ENCODE measurements at places on chromosomes 4 and X.
A peak's percentile ranks its signal among the peaks of the same experiment; 100 is the strongest.

- peak; percentile 78 for DNase-seq
These were observed 160.3 kb downstream of the OR13H1 start for GRCh38 chrX:131704136-131704695.

GRCh38 chr4:113539408-113539807 is 222.1 kb downstream of the CAMK2D start:
- DNase-seq = no peak

DNA sequence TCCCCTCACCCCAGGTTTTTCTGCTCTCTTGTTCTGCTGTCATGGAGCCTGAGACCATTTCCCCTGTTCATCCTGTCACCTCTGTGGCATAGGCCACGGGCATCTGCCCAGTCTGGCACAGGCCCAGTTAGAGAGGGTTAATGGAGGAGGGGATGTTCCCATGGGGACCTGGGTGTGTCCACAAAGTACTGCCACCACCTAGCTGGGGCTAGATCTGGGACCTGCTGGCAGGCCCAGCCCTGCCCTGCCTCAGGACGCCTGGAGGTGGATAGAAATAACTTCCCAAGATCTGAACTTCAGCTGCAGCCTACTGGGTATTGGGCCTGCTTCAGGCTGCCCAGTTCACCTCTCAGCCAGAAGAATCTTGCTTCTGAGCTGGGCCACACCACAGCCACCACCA is 13.5 kb downstream of the EFNB1 start:
- no peak for DNase-seq

- DNase-seq = no peak
These were observed 137.8 kb upstream of the DUSP21 start for GRCh38 chrX:44705817-44706551.

GRCh38 chrX:150038986-150039599 is 100.8 kb upstream of the EOLA2 start:
- no peak for DNase-seq

DNA sequence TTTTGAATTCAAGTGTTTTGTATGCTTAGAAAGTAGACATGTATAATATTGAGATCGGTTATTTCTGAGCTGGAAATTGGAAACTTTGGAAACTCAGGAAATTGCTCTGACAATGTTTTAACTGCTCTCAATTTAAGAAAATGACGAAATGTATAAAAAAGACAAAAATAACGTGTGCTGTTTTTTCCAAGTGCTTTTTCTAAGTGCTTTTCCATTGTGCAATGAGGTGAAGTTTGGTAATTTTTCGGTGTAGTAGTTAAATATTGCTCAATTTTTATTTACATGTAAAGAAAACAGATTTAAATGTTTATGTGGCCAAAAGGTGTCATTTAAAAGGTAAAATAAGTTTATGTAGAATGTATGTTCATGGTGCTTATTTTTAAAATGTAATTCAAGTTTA is 39.4 kb upstream of the RHOH start:
- no peak for DNase-seq

DNA sequence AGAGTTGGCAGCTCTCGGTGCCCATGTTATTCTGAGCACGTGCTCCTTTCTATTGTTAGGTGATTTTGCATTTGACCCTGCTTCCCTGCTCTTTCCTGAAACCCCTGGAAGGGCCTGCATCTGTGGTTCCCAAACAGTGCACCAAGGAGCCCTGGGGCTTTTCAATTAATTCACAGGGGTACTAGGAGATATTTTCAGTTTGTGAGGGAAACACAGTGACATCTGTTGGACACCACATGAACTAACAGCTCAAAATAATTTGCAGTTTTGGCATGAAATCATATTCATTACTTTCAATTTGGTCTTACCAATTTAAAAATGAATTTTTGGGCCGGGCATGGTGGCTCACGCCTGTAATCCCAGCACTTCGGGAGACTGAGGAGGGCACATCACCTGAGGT is 156.6 kb downstream of the GATB start:
- no peak for DNase-seq

DNA sequence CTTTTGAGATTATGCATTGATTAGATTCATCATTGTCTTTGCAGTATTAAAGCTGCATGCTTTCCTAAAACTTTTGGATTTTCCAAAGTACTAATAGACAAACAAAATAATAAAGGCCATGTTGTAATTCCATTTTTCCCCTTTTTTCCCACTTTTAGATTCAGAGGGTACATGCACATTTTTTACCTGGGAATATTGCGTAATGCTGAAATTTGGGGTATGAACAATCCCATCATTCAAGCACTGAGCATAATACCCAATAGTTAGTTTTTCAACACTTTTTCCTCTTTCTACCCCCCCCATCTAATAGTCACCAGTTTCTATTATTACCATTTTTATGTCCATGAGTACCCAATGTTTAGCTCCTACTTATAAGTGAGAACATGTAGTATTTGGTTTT is 1863.6 kb downstream of the STIM2 start:
- no peak for DNase-seq

DNA sequence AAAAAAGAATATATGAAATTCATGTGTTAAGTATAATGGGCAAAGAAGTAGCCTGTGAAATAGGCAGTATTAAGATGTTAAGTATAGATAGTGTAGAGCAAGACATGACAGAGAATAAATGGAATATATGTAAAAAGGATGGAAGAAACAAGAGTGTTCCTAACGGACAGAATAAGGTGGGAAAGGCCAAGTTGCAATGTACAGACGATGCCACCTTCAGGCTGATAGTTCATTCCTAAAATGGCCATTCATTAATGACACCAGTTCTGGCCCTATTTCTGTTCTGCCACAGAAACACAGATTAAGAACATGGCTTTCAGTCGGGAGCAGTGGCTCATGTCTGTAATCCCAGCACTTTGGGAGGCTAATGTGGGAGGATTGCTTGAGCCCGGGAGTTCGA is 4.4 kb upstream of the FAM184B start:
- no peak for DNase-seq

DNA sequence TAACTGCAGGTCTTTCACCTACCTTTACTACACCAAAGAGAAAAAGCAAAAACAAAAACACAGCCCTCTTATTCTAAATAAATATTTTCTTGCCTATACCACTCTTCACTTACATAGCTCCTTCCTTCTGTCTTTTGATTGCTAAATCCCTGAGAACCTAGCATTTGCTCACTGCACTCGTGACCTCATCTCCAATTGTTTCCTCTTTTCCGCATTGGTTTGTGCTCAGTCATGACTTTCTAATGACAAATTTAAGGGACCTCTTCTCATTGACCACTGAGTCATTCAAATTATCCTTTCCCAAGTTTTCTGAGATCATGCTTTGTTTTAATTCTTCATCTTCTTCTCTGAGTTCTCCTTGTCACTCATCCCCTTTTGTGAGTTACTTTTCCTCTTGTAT is 1697.1 kb downstream of the STIM2 start:
- no peak for DNase-seq

GRCh38 chr4:14257903-14258302 is 630.4 kb upstream of the BOD1L1 start:
- no peak for DNase-seq

DNA sequence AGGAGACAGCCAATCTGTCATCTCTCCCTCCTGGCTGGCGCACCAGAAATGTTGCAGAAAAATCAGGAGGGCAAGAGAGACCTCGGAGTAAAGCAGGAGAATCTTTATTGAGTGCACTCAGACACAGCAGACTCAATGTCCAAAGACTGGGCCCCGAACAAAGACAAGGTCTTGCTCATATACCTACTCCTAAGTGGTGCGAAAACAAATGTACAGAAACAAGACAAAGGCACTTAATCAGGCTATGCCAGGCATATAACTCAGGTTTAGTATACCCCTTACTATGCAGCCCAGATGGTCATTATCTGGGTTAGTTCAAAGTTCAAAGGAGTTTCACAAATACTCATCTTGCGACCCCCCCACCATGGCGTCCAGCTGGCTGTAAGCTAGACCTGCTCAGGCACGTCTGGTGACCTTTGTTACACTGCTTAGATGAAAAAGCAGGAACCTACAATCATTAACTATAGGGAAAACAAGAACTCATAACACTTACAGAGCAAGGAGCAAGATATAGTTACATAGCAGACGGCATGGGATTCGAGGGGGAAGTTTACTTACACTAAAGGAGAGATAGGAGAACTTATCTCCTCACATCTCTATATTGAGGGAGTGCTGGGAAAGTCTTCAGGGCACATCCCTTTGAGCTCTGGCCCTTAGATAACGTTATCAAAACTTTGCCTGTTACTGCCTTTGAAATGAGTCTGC is 27.5 kb downstream of the SULT1E1 start:
- DNase-seq = no peak

DNA sequence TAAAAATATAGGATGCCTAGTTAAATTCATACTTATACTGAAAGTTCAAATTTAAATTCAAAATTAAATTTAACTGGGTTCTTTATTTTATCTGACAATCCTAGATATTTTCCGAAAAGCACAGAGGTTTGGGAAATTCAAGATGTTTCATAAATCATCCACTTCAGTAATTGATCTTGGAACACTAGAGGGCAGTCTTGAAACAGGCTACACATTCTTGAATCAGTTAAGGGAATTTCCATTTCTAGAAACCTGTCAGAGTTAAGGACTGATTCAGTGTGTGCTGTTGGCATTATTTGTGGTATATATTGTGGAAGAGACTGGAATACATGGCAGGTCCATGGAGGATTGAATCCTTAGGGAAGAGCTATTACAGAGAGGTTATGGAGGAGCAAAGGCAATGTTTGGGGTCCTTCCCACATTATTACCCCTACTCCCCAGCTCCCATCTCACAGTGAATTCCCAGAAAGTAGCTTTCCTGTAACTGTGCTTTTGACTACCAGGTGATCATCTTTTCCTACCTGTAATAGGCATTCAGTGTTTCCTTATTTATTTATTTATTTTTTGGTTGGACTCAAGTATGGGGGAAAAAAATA is 92.9 kb downstream of the EGF start:
- DNase-seq = no peak

DNA sequence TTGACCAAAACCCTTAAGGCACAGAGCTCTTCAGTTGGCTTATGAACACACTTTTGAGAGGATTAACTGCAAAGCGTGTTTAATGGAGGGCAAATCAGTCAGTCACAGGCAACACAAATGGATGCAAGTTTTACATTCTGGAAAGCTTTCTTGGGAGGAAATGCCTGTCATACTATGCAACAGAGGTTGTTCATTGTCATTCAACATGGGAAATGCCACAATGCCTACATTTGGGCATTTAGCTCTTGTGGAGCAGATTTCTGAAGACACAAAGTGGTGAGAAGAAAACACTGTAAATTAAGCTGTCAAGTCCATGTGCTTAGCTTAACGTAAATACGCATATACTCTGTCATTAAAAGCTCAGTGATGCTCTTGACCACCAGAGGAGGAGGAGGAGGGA is 41.1 kb downstream of the CBLL2 start:
- no peak for DNase-seq

DNA sequence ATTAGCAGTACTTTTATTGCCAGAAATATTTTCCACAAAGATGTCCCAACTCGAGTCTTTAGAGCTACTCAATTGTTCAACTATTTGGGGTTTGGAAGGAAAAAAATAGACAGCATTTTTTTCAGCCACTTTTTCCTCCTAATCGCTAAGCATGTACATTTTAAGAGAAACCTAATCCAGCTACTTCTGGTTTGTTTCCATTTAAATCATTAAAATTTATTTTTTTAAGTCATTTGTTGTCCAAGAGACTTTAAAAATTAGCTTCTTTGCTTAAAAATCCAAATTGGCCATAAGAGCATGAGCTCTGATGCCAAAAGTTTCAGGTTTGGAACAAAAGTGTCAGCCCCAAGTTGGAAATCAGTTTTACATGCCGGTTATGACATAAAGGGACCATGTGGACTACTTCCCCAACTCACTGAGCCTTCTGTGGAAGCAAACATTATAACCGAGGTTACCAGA is 186.3 kb upstream of the INTU start:
- no peak for DNase-seq

DNA sequence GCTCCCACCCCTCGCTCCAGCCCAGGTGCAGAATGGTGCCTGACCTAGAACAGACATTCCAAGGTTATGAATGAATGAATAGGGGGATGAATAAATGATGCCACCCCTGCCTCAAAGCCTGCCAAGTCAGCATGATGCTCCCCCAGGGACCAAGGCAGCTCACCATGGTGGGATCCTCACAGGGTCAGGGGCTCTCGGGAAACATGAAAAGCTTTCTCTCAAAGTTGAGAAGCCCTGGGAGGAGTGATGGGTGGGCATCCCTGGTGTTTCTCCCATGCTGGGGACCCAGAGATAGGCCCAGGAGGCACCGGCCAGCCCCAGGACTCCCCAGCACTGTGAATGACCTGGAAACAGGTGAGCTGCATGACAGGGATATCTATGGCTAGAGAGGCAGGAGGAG is 58.9 kb downstream of the HTRA3 start:
- DNase-seq = no peak

- no peak for DNase-seq
These were observed 394.2 kb downstream of the ANKRD50 start for GRCh38 chr4:124318292-124318691.

GRCh38 chr4:18518098-18518497 is 496.5 kb upstream of the LCORL start:
- DNase-seq = no peak

- no peak for DNase-seq
These were observed 247.3 kb downstream of the GPAT3 start for GRCh38 chr4:83783215-83783614.

- no peak for DNase-seq
These were observed 2.3 kb downstream of the RFC1 start for GRCh38 chr4:39363773-39364393.

DNA sequence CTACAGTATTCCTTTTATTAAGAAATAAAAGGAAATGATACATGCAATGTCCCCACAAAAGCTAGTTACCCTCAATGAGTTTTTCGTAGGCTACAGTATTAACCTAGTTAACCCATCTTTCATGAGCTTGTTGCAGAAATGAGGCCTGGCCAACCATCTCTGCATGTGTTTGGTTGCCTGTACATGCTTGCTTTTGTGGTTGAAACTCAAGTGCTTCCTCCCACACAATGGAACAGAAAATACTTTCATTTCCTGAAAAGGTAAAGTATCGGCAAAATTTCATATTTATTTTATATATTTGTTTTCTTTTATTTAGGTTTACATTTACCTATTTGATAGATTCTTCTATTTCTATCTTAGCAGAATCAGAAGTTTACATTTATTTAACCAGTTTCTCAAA is 214.6 kb upstream of the FAM241A start:
- no peak for DNase-seq

DNA sequence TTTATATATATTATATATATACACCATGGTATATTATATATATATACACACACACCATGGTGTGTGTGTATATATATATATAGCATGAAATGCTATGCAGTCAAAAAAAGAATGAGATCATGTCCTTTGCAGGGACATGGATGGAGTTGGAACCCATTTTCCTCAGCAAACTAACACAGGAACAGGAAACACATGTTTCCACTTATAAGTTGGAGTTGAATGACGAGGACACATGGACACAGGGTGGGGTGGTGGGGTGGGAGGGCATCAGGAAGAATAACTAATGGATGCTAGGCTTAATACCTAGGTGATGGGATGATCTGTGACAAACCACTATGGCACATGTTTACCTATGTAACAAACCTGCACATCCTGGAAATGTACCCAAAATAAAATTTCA is 293.6 kb upstream of the NDST3 start:
- DNase-seq = no peak

GRCh38 chr4:138399081-138399480 is 156.9 kb upstream of the SLC7A11 start:
- DNase-seq = no peak

- DNase-seq = peak; percentile 20
These were observed 211.5 kb downstream of the BCOR start for GRCh38 chrX:39886282-39886681.

Measured in hypothalamus (tissue), 51 donors.